ENCODE measurements at places on chromosomes 13 and 19.

DNA sequence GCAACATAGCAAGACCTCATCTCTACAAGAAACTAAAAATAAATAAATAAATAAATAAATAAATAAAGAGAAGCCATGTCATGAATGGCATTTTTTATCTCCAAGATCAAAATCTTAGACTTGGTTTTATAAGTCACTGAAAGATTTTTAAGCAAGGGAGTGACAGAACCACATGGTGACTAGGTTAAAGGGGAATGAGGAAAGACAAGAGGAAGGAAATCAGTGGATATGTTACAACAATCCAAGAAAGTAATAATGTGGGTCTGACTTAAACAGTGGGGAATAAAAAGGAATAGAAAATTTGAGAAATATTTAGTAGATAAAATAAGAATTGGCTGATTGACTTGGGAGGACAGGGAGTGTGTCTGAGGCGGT, 18.8 kb upstream of the MED4 start:
- no peak overlapping the region for H3K4me3 ChIP-seq
- no peaks in the 10 kb centered on the region for H3K4me1 ChIP-seq
- peaks cover 28% of the 10 kb centered on the region for H3K27me3 ChIP-seq
- H3K36me3 ChIP-seq, result no peaks in the 10 kb centered on the region

DNA sequence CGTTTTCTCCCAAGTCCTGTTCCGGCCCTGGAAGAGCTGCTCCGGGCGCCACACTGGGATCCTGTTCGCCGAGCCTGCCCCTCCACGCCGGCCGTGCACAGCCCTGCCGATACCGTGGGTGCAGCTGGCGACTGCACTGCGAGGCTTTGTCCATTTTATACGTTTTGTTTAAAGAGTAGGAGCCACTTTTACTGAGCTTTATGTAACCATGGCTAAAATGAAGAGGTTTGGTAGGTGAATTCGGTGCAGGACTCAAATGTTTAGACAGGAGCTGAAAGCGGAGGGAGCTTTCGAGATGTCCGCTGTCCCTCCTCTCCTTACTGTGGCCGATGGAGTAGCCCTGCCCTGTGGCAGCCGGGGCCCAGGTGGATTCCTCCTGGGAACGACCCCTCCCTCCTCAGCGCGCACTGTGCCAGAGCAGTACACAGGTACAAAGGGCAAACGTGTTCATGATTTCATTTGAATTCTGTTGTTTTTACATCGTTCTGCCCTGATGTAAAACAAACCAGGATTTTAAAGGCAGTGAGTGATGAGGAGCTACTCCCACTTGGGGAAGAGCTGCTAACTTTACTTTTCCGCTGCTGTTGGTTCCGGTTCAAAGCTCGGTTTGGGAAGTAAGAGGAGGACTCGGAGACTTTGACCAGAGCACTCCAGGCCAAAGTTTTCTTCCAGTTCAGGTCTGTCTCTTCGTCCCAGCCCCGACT, 1.7 kb downstream of the COL4A2 start:
- peaks cover 62% of the 10 kb centered on the region for H3K27me3 ChIP-seq
- no peak for DNase-seq

DNA sequence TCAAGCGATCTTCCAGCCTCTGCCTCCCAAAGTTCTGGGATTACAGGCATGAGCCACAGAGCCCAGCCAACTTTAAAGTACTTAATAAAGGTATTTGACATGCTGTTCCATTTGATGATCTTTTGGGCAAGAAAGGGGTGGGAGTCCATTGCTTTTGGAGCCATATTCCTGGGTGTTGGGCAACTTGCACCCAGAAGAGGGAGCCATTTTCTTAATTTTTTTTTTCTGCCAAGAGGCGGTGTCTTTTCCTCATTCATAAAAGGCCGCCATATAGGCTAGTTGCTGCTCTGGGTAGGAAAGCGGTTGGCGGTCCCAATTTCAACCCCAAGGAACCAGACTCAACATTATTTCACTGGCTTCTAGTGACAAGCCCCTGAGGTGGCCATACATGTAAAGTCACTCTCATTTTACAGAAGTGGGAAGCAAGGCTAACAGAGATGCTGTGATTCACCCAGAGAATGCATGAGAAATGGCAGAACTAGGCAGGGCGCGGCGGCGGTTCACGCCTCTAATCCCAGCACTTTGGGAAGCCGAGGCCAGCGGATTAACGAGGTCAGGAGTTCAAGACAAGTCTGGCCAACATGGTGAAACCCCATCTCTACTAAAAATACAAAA, 139.6 kb downstream of the CACNA1A start:
- no peaks in the 10 kb centered on the region for H3K4me1 ChIP-seq
- no peak overlapping the region for H3K4me3 ChIP-seq
- H3K27me3 ChIP-seq, result no peaks in the 10 kb centered on the region
- no peaks in the 10 kb centered on the region for H3K36me3 ChIP-seq

- H3K27ac ChIP-seq, result no peak overlapping the region
- no peak for DNase-seq
- H3K27me3 ChIP-seq, result no peaks in the 10 kb centered on the region
- peaks cover 5% of the 10 kb centered on the region for H3K36me3 ChIP-seq
These were observed 9.6 kb downstream of the FAM98C start for GRCh38 chr19:38412491-38412890.

DNA sequence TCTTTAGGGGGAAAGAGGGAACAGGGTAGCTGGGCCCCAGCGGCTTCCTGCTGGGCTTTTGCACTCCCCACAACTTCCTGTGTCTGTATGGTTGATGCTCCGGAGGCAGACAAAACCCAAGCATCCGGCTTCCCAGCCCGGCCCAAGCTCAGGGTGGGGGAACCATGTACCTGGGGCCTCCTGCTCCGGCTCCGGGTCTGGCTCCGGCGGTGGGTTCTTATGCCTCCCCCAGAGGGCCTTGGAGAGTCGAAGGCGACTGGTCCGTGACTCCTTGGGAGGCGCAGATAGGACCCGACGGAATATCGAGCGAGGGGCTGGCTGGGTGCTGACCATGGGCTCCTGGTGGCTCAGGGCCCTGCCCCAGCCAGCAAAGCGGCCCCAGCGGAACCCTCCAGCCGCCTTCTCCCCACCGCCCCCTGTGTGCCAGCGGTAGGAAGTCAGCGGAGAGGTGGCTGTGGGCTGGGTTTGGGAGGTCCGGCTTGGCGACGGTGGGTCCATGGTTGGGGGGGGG, 428 bp downstream of the RASAL3 start:
- H3K36me3 ChIP-seq, result peaks cover 45% of the 10 kb centered on the region
- H3K4me3 ChIP-seq, result peak overlapping the region; percentile 90
- H3K27ac ChIP-seq, result peak overlapping the region; percentile 94
- peaks cover 1% of the 10 kb centered on the region for H3K27me3 ChIP-seq
- peaks cover 70% of the 10 kb centered on the region for H3K4me1 ChIP-seq
- peak; percentile 91 for DNase-seq

DNA sequence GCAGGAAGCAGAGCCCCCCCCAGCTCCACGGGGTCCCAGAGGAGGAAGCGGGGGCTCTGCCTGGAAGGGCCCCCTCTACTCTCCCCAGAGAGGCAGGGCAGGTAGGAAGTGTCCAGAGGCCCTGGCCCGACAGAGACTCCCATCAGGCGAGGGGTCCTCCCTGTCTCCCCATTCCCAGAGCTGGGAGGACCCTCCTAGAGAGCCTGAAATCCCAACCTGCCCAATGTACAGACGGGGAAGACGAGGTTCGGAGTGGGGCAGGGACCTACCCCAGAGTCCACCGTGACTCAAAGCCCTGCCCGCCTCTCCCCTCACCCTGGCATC, 1.1 kb downstream of the TLE2 start:
- H3K4me3 ChIP-seq, result no peak overlapping the region
- H3K27me3 ChIP-seq, result peaks cover 54% of the 10 kb centered on the region
- H3K4me1 ChIP-seq, result peaks cover 29% of the 10 kb centered on the region

- no peak overlapping the region for H3K4me3 ChIP-seq
- H3K4me1 ChIP-seq, result peaks cover 23% of the 10 kb centered on the region
- no peak overlapping the region for H3K27ac ChIP-seq
- DNase-seq, result no peak
- H3K36me3 ChIP-seq, result peaks cover 37% of the 10 kb centered on the region
- H3K27me3 ChIP-seq, result no peaks in the 10 kb centered on the region
These were observed 61.0 kb downstream of the RASA3 start for GRCh38 chr13:114071410-114071809.

DNA sequence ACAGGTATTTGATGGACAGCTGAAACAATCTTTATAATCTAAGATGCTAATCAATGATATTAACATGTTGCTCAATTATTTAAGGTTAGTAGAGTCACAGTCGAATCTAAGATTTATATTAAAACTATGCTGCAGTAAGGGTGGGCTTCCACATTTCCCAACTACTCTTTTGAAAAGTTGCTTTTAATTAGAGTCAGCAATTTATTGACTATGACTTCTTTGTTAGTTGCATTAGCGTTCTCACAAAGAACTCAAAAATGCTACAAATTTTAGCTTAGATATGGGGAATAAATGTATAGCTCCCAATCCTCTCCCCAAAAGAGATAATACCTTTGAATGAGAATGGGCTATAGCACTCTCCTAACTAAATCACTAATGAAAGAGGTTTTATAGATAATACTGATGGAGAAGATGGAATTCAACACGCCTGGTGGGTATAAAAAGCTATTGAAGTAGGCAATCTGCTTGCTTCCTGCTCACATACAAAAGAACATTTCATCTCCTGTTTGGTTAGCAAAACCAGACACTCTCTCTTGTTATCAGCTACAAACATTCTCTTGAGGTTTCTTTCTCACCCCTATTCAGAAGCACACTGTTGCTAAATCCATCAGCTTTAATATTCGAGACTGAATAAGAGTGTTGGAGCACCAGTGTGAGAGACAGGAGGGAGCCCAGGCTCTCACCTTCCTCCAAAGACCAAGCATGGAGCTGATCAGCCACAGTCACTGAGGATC, 2.4 kb upstream of the FLT1 start:
- H3K27me3 ChIP-seq, result peaks cover 50% of the 10 kb centered on the region
- no peak for DNase-seq
- H3K27ac ChIP-seq, result no peak overlapping the region
- H3K4me3 ChIP-seq, result no peak overlapping the region
- no peaks in the 10 kb centered on the region for H3K36me3 ChIP-seq

- H3K4me3 ChIP-seq, result no peak overlapping the region
- no peak overlapping the region for H3K27ac ChIP-seq
- no peak for DNase-seq
- H3K27me3 ChIP-seq, result no peaks in the 10 kb centered on the region
- no peaks in the 10 kb centered on the region for H3K4me1 ChIP-seq
These were observed 25.3 kb downstream of the TRPM4 start for GRCh38 chr19:49182848-49183375.

- peaks cover 10% of the 10 kb centered on the region for H3K36me3 ChIP-seq
- no peak overlapping the region for H3K4me3 ChIP-seq
- H3K27me3 ChIP-seq, result no peaks in the 10 kb centered on the region
- DNase-seq, result no peak
These were observed 43.3 kb downstream of the ZNF146 start for GRCh38 chr19:36258028-36258875.

DNA sequence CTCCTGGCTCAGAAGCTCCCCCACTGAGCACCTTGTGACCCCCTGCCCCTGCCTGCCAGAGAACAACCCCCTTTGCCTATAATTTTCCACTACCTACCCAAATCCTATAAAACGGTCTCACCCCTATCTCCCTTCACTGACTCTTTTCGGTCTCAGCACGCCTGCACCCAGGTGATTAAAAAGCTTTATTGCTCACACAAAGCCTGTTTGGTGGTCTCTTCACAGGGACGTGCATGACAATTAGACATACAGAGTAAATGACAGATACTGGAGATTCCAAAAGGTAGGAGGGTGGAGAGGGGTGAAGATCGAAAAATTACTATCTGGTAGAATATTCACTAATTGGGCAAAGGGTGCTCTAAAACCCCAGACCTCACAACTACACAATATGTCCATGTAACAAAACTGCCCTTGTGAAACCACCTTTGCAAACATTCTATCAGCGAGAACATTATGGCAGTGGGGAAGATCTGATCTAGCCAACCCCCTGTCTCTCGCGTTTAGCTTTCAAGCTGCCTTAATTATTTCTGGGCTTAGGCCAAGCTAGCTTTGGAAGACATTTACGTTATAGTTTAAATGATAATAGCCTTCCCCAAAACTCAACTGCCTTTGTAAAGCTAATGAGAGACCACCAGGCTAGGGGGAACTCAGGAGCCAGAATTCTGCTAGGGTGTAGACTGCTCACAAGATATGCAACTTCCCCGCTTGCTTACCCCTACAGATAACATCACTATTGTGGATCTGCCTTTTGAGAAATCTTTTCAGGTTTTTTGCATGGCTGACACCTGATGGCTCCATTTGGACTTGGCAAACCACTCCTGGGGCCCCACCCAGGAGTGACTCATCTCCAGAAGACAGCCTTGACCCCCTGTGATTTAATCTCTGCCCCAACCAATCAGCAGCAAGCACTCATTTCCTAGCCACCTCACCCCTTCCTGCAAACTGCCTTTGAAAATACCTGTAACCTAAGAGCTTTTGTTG, 1534.0 kb upstream of the SPRY2 start:
- H3K36me3 ChIP-seq, result no peaks in the 10 kb centered on the region
- no peak for DNase-seq

DNA sequence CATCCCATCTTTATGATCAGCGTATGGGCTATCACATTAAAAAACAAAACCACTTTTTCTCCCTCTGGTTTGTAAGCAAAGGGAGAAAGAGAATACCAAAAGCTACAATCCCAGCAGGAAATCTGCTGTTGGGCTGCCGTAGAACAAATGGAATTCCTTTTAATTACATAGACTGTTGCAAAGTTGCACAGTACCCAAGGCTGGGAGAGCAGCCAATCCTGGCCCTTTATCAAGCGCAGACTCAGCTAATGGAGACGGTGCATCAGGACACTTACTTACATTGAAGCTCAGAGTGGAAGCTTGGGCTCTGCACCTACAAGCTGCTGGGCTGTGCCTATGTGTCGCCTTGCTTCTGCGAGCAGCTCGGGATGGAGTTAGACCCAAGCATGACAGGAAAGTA, 15.2 kb downstream of the CCNA1 start:
- peaks cover 12% of the 10 kb centered on the region for H3K4me1 ChIP-seq
- peaks cover 14% of the 10 kb centered on the region for H3K27me3 ChIP-seq
- no peak overlapping the region for H3K27ac ChIP-seq
